ENCODE measurements at places on chromosomes 7 and 10. TPM values are rescaled to one million over a fixed set of nuclear protein-coding genes. Genes with fewer than 3 reads are reported as not detected.
A peak's percentile ranks its signal among the peaks of the same experiment; 100 is the strongest.

DNA sequence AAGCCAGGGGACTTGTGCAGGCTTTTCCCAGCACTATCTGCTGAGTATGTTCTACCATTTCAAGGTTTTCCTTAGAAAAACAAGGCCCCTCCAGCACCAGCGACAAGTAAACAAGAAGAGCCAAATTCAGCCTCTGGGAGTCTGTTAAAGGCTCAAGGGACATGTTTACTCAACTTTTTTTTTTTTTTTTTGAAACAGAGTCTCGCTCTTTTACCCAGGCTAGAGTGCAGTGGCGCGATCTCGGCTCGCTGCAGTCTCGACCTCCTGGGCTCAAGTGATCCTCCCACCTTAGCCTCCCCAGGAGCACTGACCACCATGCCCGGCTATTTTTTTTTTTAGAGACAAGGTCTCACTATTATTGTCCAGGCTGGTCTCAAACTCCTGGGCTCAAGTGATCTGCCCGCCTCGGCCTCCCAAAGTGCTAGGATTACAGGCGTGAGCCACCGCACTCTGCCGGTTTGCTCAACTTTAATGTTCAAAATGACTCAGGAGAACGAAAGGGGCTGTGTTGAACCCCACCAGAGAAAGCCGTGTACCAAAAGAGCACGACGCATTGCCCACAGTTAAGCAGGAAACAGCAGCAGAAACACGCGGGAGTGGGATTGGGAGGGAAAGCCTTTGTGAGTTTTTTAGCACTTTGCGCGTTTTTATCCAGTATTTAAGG, 772 bp downstream of the PRDX3 start:
- no peak for DNase-seq

DNA sequence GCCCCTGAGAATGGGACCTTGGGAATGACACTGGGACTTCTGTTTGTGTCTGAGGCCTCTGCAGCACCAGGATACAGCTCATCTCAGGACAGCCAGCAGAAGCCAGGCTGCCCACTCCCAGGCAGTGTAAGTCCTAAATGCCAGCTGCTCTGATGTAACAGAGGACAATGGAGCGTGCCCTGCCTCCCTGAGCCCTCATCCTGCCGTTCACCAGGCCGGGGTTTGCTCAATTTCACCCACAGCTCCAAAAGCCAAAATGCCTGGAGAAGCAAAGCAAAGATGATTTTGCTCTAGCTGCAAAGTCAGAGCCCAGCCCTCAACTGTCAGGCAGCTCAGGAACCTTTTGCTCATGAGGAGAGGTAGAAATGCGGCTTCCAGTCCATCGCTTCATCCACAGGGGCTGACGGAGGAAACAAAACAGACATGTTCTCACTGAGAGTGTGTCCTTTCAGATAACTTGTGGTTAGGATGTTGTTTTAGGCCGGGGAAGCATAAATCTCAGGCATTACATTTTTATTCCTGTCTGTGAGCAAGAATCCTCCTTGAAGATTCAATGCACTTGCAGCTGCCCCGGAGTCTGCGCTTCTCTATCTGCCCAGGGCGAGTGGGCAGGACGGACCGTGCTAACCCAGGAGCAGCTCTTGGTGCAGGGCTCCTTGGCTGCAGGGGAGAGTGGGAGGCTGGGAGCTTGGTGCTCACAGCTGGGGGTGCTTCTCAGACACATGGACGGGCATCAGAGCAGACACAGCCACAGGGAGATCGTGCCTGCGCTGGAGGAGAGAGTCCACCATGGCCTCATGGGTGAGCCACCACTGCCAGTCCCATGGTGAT, 83.2 kb upstream of the CHST15 start:
- DNase-seq: no peak

- peak; percentile 87 for DNase-seq
Observed at GRCh38 chr10:124697837-124698544, 46.2 kb downstream of the FAM53B start.

DNA sequence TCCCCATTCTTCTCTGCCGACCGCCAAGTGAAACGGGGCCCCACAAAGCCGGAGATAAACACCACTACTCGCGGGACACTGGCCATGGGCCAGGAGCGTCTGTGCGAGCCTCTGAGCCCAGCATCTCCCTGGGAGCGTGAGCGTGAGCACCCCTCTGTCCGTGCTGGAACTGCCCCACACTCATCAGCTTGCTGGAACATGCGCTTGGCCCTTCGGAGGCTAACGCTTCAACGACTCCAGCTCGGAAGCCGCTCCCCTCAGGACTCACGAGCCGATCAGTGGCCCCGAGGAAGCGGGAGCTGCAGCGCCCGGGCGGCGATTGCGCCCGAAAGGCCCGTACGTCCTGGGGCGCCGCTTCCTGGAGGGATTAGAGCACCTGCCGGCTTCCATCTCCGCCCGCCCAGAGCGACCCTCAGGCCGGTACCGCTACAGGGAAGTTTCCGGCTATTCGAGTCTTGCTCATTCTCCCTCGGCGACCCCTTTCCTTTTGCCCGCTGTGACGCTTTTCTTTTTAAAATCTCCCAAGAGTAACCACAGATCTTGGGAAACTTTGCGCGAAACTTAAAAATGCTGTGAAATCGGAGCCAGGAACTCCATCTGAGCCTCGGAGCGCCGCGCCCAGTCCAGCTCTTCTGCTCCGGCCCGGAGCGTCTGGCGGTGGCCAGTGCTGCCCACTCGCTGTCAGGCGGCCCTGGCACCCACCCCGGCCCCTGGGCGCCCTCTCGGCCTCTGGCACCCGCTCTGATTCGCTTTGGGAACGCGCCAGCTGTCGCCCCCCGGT, 1.0 kb downstream of the TLL2 start:
- DNase-seq: no peak

GRCh38 chr10:79168210-79168609, 99.4 kb downstream of the ZMIZ1 start:
- DNase-seq: no peak

- no peak for DNase-seq
Observed at GRCh38 chr7:45982907-45983719, 62.0 kb upstream of the IGFBP3 start.

GRCh38 chr10:81905161-81905560, 30.2 kb downstream of the NRG3 start:
- no peak for DNase-seq

- DNase-seq: peak; percentile 32
Observed at GRCh38 chr7:98418636-98419315, 17.9 kb upstream of the BAIAP2L1 start.

- DNase-seq: no peak
Observed at GRCh38 chr7:106504207-106504606, 156.8 kb downstream of the CCDC71L start.

- no peak for DNase-seq
Observed at GRCh38 chr7:12757443-12757842, 70.0 kb downstream of the ARL4A start.

DNA sequence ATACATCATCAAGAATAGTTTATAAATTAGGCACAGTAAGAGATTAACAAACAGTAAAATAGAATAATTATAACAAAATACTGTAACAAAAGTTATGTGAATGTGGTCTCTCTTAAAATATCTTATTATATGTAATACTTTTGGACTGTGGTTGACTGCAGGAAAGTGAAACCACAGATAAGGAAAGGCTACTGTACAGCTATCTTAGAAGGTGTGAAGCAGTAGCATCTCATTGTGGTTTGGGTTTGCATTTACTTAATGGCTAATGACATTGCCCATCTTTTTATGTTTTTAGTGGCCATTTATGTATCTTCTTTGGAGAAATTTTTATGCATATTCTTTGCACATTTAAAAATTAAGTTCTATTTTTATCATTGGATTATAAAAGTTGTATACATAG, 296.4 kb upstream of the MAGI2 start:
- no peak for DNase-seq

- DNase-seq: no peak
Observed at GRCh38 chr10:104300736-104301292, 31.8 kb downstream of the GSTO2 start.

GRCh38 chr7:131950758-131951157, 394.3 kb upstream of the PODXL start:
- no peak for DNase-seq

DNA sequence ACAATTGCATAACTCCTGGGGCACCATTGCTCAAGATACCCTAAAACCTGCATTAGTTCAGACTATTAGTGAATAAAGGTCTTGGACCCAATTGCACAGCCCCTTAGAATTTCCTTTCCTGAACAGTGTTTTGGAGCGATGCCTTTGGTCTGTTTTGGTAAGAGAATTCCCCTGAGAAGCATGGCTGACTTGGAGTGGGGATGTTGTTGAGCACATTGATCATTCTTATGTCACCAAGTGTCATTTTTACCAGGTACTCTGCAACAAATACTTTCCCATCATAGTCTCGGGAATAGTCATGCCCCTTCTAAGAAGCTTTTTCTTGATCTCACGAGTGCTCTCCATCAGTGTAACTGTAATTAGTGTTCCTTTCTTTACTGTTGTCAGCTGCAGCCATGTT, 229.7 kb downstream of the GFRA1 start:
- no peak for DNase-seq

- no peak for DNase-seq
Observed at GRCh38 chr7:7816084-7816483, 97.7 kb upstream of the RPA3 start.

DNA sequence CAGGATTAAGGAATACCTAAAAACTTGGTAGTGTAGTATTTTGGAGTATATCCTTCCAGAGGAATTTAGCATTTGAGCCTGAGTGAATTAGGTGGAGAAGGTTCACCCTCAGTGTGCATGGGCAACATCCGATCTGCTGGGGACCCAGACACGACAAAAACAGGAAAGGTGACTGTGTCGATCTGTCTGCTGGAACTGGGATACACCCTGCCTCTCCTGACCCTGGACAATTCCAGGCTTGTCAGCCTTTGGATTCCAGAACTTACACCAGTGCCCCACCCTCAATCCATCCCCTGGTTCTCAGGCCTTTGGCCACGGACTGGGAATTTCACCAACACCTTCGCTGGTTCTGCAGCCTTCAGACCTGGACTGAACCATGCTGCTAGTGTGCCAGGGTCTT, 41.9 kb downstream of the PTPRE start:
- no peak for DNase-seq

DNA sequence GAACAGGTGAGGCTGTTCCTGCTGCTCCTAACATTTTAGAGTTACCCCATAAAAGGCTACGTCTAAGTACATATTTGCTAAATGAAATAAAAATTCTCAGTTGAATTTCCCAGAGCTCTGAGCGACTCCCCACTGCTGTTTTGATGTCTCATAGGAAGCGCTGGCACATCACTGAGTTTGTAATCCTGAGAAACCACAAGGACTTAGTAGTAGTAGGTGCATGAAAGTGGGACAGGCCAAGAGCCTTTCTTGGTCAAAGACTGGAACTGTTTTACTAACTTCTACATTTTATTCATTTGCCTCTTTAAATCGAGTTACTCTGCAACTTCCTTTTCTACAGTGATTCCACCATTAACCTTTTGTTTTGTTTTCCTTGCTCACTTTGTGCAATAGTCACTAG, 85.9 kb downstream of the XPNPEP1 start:
- DNase-seq: no peak

- DNase-seq: no peak
Observed at GRCh38 chr7:31815796-31816195, 128.8 kb downstream of the PPP1R17 start.

DNA sequence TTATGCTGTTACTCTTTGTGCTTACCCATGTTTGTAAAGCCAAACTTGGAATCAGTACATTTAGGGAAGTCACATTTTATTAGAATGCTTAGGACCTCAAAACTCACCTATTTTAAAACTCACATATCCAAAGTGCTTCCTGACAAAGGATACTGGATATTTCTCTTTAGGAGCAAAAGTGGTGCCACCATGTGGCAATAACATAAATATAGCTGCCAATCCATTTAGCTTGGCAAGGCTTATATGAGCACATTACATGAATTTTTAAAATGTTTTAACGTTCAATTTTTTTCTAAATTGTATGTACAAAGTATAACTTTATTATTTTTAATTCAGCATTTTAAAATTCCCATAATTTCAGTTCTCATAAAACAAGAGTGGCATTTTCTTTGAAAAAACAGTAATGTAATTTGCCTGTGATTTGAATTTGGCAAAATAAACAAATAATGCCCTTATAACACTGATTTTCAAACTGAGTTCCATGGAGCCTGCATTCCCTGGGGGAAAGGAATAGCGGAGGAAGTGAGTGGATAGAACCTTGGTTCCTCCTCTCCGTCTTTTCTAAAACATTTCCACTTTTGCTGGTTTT, 75.4 kb downstream of the HDAC9 start:
- DNase-seq: no peak

DNA sequence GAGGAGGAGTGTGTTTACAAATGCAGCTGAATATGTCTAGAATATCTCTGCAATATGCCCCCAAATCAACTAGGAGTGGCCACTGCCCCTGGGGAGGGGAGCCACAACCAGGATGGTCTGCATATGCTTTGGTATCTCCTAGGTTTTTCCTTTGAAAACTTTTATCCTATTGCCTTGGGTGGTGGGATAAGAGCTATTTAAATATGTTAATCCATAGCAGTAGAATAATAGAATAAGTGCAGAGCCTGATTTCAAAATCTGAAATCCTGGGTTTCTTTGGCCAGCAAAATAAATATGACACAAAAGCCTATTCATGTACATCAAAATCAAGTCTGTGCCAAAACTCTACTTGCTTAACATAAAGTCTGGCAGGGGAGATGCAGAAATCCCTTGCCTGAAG, 79.6 kb upstream of the FGFR2 start:
- no peak for DNase-seq

GRCh38 chr10:103967448-103968071, 620 bp downstream of the SLK start:
- DNase-seq: no peak

ADAMTS14 gene
- polyA plus RNA-seq: 0.32 TPM

INSYN2A gene
- 0.21 TPM for polyA plus RNA-seq

FOXP2 gene
- 0.09 TPM for polyA plus RNA-seq

TUBGCP2 gene
- polyA plus RNA-seq: 85.2 TPM

NKX2-3 gene
- polyA plus RNA-seq: 29.3 TPM

HKDC1 gene
- polyA plus RNA-seq: 1.1 TPM

HOXA5 gene
- polyA plus RNA-seq: 2.3 TPM

MOGAT3 gene
- polyA plus RNA-seq: not detected

CALY gene
- 0.12 TPM for polyA plus RNA-seq

MALRD1 gene
- polyA plus RNA-seq: 0.11 TPM

DRGX gene
- not detected for polyA plus RNA-seq

PILRA gene
- 5.8 TPM for polyA plus RNA-seq

ADAM8 gene
- polyA plus RNA-seq: 20.4 TPM

BTAF1 gene
- 8.8 TPM for polyA plus RNA-seq

ACHE gene
- polyA plus RNA-seq: 3.7 TPM

All from spleen (tissue), 13 donors.